ENCODE measurements at places on chromosomes 4 and X. TPM values are rescaled to one million over a fixed set of nuclear protein-coding genes. Genes with fewer than 3 reads are reported as not detected.

- no peaks in the 10 kb centered on the region for H3K4me1 ChIP-seq
- no peak overlapping the region for H3K27ac ChIP-seq
- DNase-seq = no peak
- no peaks in the 10 kb centered on the region for H3K27me3 ChIP-seq
- no peak overlapping the region for H3K4me3 ChIP-seq
Measured at GRCh38 chr4:58252656-58253055, 1142.5 kb upstream of the IGFBP7 start.

- no peak overlapping the region for H3K27ac ChIP-seq
- no peak overlapping the region for H3K4me3 ChIP-seq
- peaks cover 14% of the 10 kb centered on the region for H3K4me1 ChIP-seq
- no peaks in the 10 kb centered on the region for H3K36me3 ChIP-seq
- no peak for DNase-seq
Measured at GRCh38 chr4:56649445-56650261, 31.4 kb downstream of the HOPX start.

The GYPE gene
- not detected for total RNA-seq

DNA sequence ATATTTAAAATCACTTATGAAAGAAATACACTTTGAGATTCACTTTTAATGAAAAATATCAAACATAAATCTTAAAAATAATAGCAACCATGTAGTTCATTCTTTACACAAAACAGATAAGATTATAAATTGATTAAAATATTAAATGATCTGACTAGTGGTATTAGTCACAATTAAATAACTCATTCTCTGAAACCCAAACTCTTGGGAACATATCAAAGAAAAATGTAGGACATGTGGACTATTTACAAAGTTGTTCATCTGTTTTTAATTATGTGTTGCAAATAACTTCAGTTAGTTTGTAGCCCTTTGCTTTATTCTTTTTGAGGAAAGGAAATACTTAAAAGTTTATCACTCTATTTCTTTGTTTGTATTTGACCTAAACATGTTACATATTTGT is 9.5 kb upstream of the GUCY1A1 start:
- H3K27ac ChIP-seq = no peak overlapping the region
- H3K4me3 ChIP-seq = no peak overlapping the region
- no peaks in the 10 kb centered on the region for H3K36me3 ChIP-seq
- DNase-seq = no peak
- no peaks in the 10 kb centered on the region for H3K4me1 ChIP-seq
- H3K27me3 ChIP-seq = no peaks in the 10 kb centered on the region

The ITM2A gene
- total RNA-seq = not detected

The SLC6A8 gene
- total RNA-seq = 45.3 TPM

The ZAR1 gene
- total RNA-seq = not detected

The FGG gene
- not detected for total RNA-seq

The CXCL3 gene
- 28.9 TPM for total RNA-seq

DNA sequence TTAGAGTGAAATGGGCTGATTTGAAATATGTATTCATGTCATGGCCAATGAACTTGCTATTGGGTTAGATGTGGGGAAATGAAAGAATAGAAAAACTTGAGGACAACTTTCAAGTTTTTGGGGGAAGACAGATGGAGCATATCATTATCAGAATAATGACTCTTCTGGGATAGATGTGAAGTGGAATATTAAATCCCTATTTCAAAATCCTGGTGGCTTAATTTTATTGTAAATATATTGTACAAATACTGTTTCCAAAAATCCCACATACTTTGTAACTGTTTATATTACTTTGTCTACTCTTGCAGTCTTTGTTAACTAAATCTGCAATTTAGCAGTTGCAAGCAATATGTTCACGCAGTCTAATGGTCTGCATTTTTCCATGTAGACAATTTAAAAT is 35.9 kb upstream of the FBXW7 start:
- DNase-seq = no peak
- no peaks in the 10 kb centered on the region for H3K36me3 ChIP-seq
- H3K27me3 ChIP-seq = no peaks in the 10 kb centered on the region
- H3K4me3 ChIP-seq = no peak overlapping the region
- no peak overlapping the region for H3K27ac ChIP-seq

DNA sequence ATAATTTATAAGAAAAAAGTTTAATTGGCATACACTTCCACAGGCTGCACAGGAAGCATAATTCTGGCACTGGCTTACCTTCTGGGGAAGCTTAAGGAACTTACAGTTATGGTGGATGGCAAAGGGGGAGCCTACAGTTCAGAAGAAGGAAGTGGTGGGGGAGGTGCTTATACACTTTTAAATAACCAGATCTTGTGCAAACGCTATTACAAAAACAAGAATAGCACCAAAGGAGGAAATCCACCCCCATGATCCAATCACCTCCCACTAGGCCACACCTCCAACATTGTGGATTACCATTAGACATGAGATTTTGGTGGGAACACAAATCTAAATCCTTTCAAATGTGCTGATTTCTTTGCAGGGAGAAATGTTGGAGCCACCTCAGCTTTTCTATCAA is 287.7 kb downstream of the CPXCR1 start:
- no peaks in the 10 kb centered on the region for H3K36me3 ChIP-seq
- H3K4me3 ChIP-seq = no peak overlapping the region
- DNase-seq = no peak
- no peaks in the 10 kb centered on the region for H3K4me1 ChIP-seq
- H3K27ac ChIP-seq = no peak overlapping the region

The ADAM29 gene
- total RNA-seq = not detected

Measured in PC-3 (cell line).